Epithelial cell of proximal tubule (primary cell): ENCODE measurements at places on chromosomes 2 and 18.

DNA sequence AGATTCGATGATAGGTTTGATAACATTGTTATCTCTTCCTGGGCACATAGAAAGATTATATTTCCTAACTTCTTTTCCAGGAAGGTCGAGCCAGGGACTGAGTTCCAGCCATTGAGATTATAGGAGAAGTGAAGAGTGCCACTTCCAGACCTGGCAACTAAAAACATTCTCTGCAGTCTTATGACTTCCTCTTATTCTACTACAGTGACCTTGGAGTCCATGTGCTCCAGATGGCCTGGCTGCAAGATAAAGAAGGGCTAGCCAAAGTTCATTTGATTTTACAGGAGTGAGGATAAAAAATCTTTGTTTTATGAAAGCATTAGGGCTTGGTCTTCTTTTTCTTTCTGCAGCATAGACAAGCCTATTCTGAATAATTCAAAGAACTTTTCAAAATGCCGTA lies 363.0 kb downstream of the FSIP2 start:
- DNase-seq: no peak

DNA sequence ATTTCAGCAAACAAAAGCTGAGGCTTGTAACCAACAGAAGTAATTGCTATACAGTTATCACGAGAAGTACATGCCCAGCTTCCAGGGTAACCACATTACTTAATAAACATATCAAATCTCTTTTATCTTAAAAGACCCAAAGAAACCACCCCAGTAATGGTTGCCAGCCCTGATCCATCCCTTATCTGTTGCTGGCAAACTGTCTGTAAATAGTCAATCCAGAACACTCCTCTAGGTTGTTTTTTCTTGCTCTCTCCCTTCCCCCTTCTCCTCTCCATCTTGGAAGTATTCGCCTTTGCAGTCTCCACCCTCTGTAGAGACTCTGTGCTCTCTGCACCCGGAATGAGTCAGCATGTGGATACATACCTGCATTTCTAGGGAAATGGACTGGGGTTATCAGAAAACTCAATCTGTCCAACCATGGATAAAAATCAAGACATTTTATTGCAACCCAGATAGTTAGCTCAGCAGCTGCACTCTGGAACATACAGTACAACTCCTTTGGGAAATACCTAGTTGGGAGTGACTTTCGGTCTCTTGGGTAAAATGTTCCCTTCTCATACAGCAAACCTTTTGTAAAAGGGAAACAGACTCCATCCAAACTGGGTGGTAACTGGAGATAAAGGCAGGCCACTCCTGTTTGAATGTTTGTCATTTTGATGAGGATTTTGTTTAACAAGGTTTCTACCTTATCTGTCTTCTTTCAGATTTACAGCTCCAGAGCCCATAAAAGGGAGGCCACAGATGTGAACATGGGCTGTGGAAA lies 123.5 kb upstream of the FOSL2 start:
- peak; percentile 47 for DNase-seq

- no peak for DNase-seq
Measured at GRCh38 chr2:190340369-190340768, 3.0 kb upstream of the INPP1 start.

DNA sequence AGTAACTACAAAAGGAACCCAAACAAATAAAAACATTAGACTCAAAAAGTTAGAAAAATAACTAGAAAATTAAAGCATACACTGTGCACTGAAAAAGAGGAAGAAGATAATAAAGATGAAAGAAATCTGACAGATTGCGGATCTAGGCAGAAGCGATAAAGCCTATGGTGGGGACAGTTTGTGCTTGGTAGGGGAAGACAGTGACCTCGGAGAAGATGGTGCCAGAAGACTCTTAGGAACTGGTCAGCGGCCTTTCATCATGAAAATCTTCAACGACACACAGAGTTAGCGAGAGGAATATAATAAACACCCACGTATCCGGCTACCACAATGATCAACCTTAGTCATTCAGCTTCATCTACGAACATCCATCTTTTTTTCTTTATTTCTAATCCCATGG lies 180.5 kb downstream of the HDAC4 start:
- DNase-seq: no peak

GRCh38 chr18:61127714-61128467 lies 205.3 kb upstream of the CDH20 start:
- no peak for DNase-seq

GRCh38 chr2:121650315-121650930 lies 1.2 kb upstream of the CLASP1 start:
- no peak for DNase-seq

- DNase-seq: no peak
Measured at GRCh38 chr2:95296880-95297487, at the start of gene KCNIP3. TSS of gene KCNIP3 (plus strand) at chr2:95297347. CDS start at chr2:95297439, 92 bp downstream.

DNA sequence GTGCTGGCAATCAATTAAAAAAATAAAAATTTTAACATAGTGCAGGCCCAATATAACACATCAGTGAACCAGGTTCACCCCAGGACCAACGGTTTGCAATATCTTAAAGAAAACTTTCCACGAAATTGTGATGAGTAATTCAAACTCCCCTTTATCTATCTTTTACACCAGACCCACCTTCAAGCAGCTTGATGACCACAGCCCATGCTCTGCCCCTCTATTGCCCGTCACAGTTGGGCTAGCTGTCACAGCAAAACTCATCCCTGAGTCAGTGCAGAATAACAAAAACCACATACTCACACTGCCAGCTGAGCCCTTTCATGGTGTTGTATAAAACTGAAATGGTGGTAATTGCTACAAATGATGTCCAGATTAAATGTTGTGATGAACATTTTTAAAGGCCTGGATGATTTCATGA lies 112.5 kb upstream of the CREB1 start:
- DNase-seq: no peak

GRCh38 chr18:51070545-51070944 lies 40.5 kb downstream of the SMAD4 start:
- no peak for DNase-seq

DNA sequence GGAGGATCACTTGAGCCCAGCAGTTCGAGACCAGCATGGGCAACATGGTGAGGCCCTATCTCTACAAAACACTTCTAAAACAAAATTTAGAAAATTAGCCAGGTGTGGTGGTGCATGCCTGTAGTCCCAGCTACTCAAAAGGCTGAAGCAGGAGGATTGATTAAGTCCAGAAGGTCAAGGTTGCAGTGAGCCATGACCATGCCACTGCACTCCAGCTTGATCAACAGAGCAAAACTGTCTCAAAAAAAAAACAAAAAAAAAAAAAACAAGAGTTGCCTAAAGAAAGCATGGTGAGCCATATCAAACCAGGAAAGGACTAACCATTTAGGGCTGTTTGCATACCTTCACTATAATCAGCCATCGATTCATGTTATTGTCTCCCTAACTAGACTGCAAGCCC lies 4.5 kb downstream of the CLASP1 start:
- no peak for DNase-seq

- no peak for DNase-seq
Measured at GRCh38 chr2:164717000-164717803, 95.9 kb upstream of the GRB14 start.

DNA sequence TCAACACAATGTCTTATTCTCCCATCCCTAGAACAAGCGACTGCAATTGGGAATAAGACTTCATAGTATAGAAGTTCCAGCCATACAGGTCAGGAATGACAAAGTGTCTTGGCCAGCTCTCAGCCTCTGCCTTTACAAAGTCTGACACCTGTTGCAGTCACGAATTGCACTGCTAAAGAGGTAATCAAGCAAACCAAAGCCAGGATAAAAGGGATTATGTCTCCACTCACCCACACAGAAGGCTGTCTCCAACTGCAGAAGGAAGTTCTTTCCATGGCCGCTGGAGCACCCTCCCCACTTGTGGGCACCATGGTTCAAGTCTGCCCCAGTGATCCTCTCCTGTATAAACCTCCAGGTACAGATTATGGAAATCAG lies 114.8 kb upstream of the PKDCC start:
- DNase-seq: no peak

DNA sequence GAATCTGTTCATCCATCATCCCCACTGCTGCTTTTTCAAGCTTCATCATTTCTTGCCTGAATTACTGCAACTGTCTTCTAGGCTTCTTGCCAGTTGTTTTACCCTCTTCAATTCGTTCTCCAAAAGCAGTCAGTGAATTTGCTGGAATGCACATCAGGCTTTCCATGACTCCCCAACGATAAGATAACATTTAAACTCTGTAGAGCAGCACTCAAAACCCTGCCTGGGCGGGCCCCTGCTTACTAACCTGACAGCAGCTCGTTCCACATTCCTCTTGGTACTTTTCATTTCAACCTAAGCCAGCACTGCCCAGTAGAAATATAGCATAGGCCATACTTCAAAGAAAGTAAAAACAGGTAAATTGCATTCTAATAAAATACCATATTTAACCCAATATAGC lies 342.9 kb downstream of the SUCLG1 start:
- DNase-seq: no peak

DNA sequence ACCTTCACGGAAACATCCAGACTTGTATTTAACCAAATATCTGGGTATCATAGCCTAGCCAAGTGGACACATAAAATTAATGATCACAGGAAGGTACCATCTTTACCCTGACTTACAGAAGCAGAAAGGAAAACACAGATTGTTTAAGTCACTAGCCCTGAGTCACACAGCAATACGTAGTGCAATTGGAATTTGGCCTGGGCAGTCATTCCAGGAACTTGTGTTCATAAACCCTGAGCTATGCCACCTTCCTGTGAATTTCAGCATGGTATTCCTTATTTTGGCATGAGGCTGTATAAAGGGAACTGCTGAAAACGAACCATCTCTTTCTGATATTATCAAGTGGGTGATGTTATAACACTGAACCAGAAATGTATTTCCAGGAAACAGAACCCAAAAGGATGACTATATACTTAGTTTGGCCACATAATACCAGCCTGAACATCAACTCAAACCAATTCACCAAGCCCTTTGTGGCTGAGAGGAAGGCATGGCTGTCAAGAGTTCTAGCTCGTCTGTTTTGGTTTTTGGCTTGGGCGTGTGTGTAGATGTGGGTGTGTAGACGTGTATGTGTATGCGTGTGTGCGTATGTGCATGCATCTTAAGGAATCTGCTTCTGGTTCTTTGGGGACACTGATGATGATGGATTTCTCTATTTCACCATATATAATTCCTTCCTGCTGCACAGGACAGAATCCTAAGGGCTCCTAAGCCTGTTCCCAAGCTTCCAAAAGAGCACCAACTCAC lies 533.4 kb upstream of the ID2 start:
- peak; percentile 94 for DNase-seq

DNA sequence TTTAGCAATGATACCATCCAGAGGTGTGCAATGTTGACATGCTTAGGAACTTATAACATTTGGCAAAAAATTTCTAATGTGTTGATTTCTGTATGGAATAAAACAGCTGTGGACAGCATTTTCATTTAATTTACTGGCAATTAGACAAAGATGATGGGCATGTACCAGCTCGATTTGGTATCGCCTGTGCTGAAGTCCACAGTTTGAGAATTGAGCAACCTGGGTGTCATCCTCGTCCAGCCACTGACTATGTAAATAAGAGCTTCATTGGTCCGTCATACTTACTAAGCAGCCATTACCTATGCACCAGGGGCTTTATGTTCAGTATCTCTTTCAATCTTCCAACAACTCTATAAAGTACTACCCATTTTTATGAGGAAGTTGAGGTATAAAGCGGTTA lies 24.6 kb upstream of the ACAA2 start:
- DNase-seq: no peak

- DNase-seq: no peak
Measured at GRCh38 chr2:239821694-239822075, 203.5 kb downstream of the NDUFA10 start.

GRCh38 chr2:84799772-84800171 lies 81.1 kb downstream of the TRABD2A start:
- DNase-seq: no peak

DNA sequence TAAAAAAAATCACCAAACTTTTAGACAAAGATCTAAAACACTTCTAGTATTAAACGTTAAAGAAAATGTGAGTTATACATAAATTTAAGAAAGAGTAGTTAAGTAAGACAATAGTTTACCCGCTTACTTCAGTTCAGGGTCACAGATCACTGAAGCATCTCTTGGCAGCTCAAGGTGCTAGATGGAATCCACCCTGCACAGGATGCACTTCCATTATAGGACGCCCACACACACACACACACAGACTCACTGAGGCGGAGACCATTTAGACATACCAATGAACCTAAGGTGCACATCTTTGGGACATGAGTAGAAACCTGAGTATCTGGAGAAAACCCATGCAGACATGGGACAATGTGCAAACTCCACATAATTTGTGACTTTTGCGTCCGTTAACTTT lies 630.6 kb upstream of the ZNF804A start:
- DNase-seq: peak; percentile 16

DNA sequence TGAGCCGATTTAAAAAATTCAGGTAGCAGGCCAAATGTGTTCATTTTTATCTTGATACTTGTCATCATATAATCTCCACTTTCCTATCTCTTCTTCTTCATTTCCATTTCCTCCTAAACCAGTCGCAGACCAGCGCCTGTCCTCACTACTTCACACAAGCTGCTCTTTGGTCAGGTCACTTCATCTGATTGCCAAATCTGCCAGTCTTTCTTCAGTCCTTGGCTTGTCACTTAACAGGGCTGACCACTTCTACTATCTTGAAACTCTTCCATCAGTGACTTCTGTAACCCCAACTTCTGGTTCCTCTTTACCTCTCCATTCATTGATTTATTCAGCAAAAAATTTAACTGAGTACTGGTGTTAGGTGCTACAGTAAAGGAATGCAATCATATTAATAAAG lies 18.0 kb upstream of the SPRED2 start:
- no peak for DNase-seq

- DNase-seq: no peak
Measured at GRCh38 chr18:80109676-80110078, 615 bp downstream of the ADNP2 start.

DNA sequence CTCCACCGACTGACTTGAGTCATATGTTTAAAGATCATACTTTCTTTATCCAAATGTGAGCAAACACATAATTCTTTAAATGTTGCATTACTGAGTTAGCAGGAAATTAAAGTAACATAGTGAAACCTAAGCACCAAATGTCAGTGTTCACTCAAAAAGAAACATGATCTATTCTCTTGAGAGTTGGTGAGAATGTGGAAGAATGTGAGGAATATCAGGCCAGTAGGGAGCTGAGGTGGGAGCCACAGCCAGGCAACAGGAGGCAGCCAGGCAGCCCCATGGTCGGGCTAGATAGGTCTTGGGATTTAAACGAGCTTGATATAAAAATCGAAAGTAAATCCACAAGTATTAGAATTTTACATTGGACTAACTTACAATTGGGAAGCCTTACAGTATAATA lies 198.1 kb upstream of the SH3BP4 start:
- no peak for DNase-seq

DNA sequence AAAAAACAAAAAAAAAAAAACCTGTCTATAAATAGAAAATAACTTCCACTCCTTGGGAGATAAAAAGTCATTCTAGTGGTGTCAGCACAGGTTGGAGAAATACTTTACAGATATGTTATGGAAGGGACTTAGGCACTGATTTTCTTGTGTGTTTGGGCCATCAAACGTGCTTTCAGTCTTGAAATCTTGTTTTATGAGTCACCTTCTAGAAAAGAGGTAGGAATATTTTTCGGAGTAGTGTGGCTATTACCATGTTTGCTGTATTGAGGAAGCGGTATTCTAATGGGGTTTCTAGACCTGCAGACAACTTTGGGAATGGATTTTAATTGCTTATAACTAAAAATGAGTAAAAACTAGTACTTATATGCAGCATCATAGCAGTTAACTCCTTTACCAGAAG lies 12.0 kb downstream of the HNMT start:
- no peak for DNase-seq

GRCh38 chr2:46411245-46411641 lies 68.1 kb upstream of the TMEM247 start:
- DNase-seq: peak; percentile 19
